ENCODE measurements at places on chromosomes 4 and X.

DNA sequence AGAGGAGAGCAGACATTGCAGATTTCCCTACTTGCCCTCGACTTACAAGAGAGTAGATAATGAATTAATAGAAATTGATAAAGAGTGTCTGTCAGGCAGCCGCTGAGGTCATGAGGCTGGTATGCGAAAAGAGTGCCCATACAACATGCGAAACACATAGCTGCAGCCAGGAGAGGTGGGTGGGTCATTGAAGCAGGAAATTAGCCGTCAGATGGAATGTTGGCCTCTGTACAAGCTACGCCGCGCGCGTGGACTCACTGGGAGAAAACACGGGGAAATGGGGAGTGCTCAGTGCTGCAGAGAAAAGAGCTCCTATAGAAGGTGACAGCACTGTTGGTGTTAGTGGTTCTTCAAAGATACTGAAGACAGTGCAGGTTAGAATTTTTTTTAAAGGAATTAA is 125.1 kb downstream of the RAPGEF2 start:
- DNase-seq, result peak; percentile 46

DNA sequence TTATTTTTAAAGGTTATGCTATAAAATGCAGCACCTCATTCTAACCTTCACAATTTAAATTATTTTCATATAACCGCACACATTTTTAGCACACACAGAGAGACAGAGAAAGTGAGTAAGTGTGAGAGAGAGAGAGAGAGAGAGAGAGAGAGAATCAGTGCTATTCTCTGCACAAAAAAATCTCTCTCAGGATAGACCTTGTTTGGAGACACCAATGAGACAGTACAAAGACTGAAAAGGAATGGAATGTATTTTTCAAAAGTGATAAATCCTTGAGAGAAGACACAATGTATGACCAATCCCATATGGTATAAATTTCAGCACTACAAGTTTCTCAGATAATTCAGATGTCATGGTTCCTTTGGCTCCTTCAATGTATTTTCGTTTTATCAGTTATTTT is 132.1 kb upstream of the PCDH18 start:
- DNase-seq, result no peak

GRCh38 chr4:88660446-88661294 is 37.0 kb downstream of the NAP1L5 start:
- no peak for DNase-seq

- DNase-seq, result no peak
These were observed 908 bp upstream of the TLR6 start for GRCh38 chr4:38857354-38858096.

DNA sequence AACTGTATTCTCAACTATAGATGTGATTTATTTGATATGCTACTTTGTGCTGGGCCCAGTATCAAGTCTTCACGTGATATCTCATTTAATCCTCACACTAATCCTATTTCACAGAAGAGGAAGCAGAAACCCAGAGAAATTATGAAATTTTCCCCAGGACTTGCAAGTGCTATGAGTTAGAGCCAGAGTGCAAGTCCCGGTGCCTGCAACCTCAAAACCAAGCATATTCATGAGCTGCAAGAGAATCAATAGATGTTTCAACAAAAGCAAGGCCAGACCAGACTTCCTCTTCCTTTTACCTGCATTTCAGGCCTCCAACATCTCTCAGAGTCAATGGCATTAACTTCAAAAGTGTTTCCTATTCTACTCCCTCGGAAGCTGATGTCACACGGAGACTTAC is 92.2 kb upstream of the GATB start:
- DNase-seq, result no peak

DNA sequence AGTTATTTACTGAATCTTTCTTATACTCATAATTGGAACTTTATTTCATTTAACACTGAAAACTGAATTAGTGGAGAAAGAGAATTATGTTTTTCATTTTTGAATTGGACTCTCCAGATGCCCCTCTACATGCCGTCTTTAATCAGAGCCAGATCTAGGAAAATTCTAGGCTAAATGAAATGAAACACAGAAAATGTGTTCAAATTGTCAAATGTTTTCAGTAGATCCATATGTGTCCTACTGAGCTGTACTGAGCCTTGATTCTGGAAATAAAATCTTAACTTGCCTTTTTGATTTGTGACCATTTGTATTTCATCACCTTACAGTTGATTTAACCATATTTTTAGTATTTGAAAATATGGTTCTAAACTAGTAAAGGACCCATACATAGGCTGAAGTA is 64.0 kb upstream of the GK2 start:
- no peak for DNase-seq

GRCh38 chr4:27397886-27398285 is 537.2 kb downstream of the STIM2 start:
- DNase-seq, result no peak

DNA sequence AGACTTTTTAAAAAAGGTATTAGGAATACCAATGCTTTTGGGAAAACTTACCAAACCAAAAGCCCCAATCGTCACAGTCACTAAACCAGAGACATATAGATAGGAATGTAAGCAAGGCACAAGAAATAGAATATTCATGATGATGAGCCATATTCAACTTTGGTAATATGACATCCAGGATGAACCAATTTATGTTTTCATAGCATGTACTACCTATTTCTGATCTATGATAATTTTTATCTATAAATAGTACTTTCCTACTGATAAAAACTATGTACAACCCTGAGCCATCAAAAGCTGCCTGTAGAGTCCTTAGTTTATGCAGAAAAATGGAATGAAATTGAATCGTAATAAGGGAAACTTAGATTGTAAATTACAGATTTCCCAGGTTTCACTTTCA is 18.9 kb downstream of the CAMK2D start:
- no peak for DNase-seq

- DNase-seq, result no peak
These were observed 5.4 kb downstream of the NCAPG start for GRCh38 chr4:17816142-17816541.

GRCh38 chr4:98462487-98462886 is 195.9 kb downstream of the TSPAN5 start:
- no peak for DNase-seq

DNA sequence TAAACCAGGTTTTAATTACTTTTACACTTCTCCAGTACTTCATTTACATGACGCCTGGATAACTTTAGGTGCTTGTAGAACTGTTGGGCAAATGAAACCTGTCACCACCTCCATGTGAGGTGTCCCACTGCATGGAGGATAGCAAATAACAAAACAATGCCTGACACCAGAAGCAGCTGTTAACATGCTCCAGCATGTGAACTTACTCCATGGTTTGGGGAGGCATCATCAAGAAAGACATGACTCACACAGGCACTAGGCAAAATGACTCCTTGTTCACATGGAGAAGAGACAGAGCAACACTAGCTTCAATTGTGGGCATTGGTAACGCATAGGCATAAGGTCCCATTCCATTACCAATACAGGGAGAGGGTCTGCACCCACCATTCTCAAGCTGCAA is 198.1 kb upstream of the F9 start:
- DNase-seq, result no peak

GRCh38 chrX:31449965-31450364 is 378.1 kb upstream of the FTHL17 start:
- no peak for DNase-seq

GRCh38 chr4:26937567-26937966 is 76.9 kb downstream of the STIM2 start:
- no peak for DNase-seq

Measured in iPS-NIHi11 (cell line).